ENCODE measurements at places on chromosomes 11 and 22.

DNA sequence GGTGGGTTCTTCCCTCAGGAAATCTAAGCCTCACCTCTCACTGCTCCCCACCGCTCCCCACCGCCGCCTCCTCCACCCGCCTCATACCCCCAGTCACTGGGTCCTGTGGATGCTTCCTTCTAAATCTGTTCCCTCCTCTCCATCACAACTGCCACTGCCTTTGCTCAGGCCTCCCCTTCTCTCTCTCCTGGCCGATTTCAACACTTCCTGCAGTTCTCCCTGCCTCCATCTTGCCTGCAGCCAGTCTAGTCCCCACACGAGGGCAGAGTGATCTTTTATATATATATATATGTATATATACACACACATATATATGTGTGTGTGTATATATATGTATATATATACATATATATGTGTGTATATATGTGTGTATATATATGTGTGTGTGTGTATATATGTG is 27.8 kb downstream of the CREB3L1 start:
- no peak for DNase-seq

DNA sequence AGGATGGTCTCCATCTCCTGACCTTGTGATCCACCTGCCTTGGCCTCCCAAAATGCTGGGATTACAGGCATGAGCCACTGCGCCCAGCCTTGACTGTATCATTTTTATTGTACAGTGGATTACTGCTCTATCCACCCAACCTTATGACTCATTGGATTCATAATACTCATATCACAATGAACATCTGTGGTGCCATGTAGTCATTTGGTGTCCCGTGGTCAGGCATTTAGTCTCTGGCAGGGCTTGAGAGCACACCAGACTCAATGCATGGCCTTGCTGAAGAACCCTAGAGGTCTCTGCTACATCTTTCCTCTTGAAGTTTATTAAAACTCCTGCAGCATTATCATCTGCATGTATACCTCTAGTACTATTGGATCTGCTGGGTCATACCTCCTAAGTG is 98.0 kb upstream of the LDLRAD3 start:
- no peak for DNase-seq

DNA sequence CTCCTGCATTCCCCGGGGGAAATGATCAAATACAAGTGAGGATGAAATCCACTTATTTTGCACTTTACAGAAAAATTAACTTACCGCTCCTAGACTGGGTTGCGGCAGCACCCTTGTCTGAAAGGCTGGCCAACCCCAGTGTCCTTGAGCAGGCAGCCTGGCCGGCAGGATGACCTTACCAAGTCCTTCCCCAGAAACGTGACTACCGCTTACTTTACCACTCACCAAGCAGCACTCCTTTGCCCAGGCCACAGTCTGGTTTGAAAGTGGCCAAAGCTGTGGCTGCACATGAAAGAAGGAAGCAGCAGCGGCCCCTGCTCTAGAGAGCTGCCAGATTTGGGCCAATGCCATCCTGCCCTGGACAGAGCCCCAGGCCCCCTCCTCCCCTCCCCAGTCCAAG is 20.3 kb downstream of the MYH9 start:
- DNase-seq, result no peak

DNA sequence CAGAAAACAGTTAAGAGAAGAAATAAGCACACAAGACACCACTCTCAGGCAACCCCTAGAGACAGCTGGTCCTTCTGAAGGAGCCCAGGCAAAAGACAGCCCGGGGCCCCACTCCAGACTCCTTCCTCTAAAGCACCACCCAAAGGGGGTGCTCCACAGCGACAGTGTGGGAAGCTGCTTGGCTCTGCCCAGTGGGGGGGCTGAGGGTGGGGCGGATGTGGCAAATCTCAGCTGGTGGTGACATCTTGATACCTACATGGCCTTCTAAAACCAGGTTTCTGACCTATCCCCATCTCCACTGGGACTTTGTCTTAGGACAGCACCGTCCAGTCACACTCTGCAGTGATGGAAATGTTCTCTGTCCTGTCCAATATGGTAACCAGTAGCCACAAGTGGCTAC is 10.2 kb upstream of the APOA1 start:
- DNase-seq, result no peak

GRCh38 chr11:120768949-120769348 is 255.0 kb upstream of the TBCEL start:
- DNase-seq, result no peak

- no peak for DNase-seq
These were observed 27.8 kb downstream of the ETS1 start for GRCh38 chr11:128559496-128560103.
